Lower leg skin (tissue), 4 donors: ENCODE measurements at places on chromosomes 1 and 21. TPM values are rescaled to one million over a fixed set of nuclear protein-coding genes. Genes with fewer than 3 reads are reported as not detected.

DNA sequence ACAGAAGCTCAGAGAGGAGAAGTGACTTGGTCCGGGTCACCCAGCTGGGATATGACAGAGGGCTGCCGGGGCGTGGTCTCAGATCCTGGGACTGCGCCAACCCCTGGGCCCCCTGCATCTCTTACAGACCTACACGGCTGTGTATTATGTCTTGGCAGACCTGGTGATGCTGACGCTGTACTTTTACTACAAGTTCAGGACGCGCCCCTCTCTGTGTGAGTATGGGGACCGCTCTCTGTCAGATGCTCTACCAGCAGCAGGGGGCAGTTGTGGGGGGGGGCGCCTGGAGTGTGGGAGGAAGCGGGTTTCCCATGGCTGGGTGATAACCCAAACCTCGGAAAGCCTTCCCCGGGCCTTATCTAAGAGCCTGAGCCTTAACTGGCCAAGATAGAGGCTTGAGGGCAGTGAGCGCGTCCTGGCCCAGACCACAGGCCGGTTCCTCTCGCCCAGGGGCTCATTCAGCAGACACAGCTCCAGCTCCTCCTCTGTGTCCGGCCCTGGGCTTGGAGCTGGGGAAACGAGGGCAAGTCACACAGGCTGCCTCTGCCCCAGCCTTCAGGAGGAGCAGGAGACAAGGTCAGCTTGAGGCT lies 13.3 kb downstream of the SLC66A1 start:
- no peak for DNase-seq

DNA sequence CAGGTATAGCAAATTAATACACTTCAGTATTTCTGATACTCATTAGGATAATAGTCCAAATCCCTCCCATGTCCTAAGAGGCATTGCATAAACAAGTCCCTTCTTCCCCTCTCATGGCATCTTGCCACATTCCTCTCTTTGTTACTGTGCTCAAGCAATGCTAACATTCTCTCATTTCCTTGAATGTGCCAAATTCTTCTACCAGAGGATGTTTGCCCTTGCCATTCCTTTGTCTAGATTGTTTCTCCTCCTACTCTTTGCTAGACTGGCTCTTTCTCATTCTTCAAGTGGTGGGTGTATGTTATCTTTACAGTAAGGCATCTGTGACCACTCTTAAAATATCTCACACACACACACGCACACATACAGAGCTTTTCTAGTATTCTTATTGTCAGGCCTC lies 621.0 kb upstream of the CXADR start:
- DNase-seq = no peak

Gene TMPRSS2
- total RNA-seq = 5.1 TPM

- peak; percentile 83 for DNase-seq
These were observed 6.0 kb upstream of the PIGC start for GRCh38 chr1:172449585-172450523.

DNA sequence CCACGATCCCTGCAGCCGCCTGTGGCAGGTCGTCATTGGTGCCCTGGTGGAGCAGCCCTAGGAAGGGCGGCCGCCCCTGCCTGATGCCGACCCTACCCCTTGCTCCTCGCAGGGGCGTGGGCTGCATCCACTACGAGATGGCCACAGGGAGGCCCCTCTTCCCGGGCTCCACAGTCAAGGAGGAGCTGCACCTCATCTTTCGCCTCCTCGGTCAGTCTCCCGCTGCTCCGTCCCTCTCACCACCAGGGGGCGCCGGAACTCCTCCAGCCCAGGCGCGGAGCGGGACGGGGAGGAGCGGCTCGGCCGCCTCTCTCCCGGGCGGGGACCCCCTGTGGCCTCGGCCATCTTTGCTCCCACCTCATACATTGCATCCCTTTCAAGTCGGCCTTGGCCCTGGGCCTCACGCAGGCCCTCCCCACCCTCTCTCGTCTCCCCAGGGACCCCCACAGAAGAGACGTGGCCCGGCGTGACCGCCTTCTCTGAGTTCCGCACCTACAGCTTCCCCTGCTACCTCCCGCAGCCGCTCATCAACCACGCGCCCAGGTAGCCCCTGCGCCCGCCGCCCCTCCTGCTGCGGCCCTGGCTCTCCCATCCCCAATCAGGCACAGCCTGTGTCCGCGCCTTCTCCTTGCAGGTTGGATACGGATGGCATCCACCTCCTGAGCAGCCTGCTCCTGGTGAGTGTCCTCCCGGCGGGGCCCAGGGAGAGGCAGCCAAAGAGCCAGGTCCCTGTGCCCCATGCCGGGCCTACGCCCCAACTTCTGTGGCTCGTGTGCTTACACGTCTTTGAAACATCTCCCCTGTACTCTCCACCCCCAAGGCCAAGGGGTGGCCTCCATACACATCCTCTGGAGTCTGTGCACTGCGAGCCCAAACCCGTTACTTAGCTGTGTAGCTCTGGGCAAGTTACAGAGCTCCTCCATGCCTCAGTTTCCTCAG lies 24.7 kb downstream of the CDK18 start:
- DNase-seq = peak; percentile 97

DNA sequence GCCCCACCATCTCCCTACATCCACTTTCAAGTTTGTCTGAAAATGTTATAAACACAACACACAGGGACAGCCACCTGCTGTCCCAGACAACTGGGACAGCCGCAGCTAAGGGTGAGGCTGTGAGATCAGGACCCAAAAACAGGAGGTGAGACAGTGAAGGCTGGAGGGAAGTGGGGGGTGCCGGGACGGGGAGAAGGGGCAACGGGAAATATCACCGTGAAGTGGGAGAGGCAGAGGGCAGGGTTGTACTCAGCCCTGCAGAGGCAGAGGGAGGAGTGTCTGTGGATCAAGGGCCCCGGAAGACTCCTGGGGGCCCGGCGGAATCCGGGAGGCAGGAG lies 114.4 kb downstream of the CASZ1 start:
- DNase-seq = no peak
